ENCODE measurements at places on chromosomes 3 and 15.

DNA sequence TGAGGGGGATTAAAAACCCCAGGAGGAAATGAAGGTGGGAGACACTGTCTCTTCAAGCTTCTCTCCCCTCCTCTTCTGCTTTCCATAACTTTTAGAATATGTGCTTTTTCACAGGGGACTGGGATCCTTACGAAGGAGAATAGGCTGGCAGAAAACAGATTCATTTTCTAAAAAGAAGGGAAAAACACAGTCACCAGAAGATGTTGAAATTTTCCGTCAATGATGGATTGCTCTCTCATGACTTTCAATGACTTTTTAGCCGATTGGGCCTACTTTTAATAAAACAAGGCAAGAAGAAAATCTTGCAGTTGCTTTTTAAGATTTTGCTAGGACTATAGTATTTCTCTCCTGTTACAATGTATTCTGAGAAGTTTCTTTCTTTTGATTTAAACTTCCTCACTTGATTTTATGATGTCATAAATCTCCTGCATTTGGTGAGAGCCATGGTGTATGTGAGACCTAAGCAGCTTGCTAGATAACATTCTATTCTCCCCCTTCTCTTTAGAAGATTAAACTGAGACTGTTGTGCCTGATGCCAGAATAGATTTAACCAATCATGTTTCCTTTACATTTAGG is 241.2 kb downstream of the FEZF2 start:
- DNase-seq, result no peak

GRCh38 chr15:99878835-99879234 is 145.6 kb upstream of the LYSMD4 start:
- DNase-seq, result no peak

- no peak for DNase-seq
Observed at GRCh38 chr15:59322056-59322759, 50.5 kb downstream of the MYO1E start.

DNA sequence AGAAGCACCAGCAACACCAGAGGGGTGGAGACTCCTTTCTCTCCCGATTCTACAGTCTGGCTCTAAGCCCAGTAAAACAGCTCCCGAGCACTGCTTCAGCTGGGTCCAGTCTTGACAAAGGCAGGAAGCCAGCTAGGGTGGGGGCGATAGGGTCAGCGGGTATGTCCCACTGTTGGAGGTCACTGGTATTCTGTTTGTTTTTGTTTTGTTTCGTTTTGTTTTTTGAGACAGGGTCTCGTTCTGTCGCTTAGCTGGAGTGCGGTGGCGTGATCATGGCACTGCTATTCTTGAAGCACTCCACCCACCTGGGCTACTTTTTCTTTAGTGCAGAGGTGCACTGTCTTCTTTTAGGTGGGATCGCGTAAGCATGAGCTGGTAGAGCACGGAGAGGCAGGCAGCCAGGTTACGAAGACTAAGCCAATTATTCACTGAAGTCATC is 16.3 kb downstream of the GCSAM start:
- no peak for DNase-seq

- no peak for DNase-seq
Observed at GRCh38 chr3:106530367-106530766, 661.6 kb upstream of the CBLB start.

GRCh38 chr15:45307230-45307924 is 55.3 kb downstream of the SLC28A2 start:
- peak; percentile 33 for DNase-seq

DNA sequence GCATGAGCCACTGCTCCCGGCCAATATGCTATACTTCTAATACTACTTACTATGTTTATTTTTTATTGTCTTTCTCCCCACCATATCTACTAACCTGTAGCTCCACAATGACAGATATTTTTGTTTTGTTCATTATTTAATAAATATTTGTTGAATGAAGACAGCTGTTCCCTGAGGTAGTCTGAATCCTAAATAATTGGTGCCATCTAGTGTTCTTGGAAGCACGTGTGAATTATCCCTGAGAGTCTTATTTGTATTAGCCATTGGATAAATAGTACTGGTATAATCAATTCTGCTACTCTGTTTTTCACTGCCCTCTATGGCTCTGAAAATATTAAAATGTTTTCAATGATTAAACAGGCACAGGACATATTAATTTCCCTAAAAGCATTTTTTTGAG is 5.6 kb upstream of the APPL1 start:
- peak; percentile 34 for DNase-seq
